Stimulated activated CD8-positive, alpha-beta memory T cell treated with anti-CD3 and anti-CD28 coated beads, Interleukin-7, amount 100 ng/mL, for 1 hour (primary cell): ENCODE measurements at places on chromosomes 7 and 10.

DNA sequence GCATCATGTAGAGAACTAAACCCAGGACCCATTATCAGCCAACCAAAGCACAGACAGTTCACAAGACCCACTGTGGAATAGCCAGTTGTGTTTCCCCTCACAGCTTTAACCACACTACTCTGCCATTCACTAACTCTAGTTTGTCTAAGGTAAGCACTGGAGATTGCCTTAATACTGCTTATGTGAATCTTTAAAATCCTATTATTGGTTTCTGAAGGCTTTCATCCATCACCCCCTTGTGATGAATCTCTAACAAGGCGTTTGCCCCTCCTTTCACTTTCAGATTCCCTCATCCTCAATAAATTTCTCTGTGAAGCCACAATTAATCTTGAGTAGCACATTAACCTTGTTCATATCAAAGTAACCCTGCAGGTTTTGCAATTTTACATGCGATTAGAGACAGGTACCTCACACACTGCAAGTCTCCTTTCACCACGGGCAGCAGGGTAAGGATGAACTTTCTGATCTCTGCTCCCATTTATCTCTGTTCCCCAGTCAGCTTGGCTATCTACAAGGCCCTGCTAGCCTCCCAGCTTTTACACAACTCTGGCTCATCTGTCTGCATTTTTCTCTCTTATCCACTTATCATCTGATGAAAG, 785.6 kb downstream of the REEP3 start:
- DNase-seq = no peak

- DNase-seq = no peak
These were observed 67.9 kb upstream of the CFAP46 start for GRCh38 chr10:133010095-133010842.

DNA sequence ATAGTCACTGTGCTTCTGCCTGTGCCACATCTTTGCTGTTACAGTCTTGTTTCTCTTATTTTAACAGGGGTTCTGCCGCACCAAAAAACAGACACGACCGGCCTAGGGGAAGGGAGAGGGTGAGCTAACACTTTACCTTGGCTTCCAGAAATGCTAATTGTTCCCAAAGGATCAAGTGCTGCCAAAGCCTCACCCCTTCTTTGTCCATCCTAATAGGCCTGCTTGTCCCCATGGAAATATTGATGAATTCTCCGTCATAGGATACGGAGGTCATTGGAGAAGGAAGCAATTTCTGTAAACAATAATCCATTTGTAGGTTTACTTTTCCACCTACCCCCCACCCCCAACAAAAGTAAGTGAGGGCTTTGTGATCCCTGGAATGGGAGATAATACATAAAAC, 567.3 kb downstream of the KCNMA1 start:
- DNase-seq = no peak

- DNase-seq = no peak
These were observed 184.5 kb upstream of the CXCL12 start for GRCh38 chr10:44569193-44570091.

GRCh38 chr10:58593008-58593407, 80.3 kb downstream of the BICC1 start:
- DNase-seq = no peak

- no peak for DNase-seq
These were observed 179.5 kb downstream of the DPP6 start for GRCh38 chr7:154231732-154232131.

GRCh38 chr10:69861251-69862240, 59.8 kb downstream of the COL13A1 start:
- DNase-seq = no peak

- DNase-seq = no peak
These were observed 27.7 kb downstream of the RCC1L start for GRCh38 chr7:75045881-75046280.

DNA sequence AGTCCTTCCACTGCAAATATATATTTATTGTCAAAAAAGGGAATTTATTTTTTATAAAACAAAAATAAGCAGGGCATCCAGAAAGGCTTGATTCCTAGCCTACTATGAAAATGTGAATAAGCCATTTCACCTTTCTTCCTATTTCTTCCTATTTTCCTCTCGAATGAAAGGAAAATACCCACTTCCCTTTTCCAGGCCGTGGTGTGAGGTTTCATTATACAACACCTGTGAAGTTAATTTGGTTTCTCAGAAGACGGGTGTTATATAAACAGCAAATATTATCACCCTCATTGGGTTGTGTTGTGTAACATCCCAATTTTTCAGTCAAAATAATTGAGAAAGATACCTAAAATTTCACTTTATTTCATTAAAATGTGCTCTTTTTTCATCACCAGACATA, 214.3 kb downstream of the DGKB start:
- DNase-seq = no peak

DNA sequence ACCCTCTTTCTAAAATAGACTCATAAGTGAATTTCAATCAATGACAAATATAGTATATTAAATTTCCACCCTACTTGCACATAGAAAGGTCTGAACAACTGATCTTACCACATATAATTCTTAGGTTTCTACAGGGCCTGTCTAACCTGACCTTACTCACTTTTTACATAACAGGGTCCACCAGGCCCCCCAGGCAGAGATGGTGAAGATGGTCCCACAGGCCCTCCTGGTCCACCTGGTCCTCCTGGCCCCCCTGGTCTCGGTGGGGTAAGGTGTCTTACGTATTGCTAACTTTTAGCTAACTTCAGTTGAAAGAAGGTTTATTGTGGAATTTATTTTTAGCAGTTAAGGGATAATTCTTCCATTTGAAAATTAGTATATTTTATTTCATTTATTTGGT, 5.3 kb downstream of the COL1A2 start:
- DNase-seq = no peak
